Central memory CD8-positive, alpha-beta T cell (primary cell): ENCODE measurements at places on chromosomes 12 and 14.

GRCh38 chr12:103012884-103013283, 55.4 kb downstream of the ASCL1 start:
- no peak for DNase-seq

GRCh38 chr12:69639400-69640016, 28.8 kb upstream of the LRRC10 start:
- DNase-seq: peak; percentile 34

DNA sequence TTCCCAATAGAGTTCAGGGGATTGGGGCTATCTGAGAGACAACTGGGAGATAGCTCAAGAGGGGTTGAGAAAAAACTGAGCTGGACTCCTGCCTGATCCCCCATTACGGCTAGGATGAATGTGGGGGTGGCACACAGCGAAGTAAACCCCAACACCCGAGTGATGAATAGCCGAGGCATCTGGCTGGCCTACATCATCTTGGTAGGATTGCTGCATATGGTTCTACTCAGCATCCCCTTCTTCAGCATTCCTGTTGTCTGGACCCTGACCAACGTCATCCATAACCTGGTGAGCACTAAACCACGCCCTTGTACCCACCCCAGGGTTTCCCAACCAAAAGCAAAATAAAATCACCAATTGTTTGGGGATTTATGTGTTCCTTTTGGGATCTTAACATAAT, 1.0 kb downstream of the ORMDL2 start:
- no peak for DNase-seq

DNA sequence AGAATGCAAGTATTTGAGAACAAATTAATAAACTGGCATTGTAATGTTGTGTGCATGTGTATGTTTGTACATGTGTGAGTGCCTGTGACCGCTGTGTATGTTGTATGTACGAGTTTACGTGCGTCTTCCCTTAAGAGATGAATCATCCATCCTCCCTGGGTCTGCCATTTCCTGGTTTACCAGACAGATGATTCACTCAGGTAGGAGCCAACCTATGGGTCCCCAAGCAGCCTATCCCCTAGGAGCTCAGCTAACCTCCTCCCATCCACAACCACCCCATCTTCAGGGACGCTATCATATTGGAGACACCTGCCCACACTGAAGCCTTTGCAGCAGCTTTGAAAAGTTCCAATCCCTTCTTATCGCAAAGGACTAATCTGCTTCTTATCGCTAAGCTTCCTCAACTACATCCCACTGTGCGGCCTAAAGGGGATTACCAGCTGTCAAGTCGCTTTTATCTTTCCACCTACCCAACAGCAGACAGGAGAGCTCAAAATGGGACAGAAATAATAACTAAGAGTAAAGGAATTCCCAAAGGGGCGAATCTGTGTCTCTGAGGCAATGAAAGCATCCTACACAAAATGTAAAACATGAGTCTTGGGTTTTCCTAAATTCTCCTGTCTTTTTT, 81.5 kb upstream of the TMCC3 start:
- no peak for DNase-seq

GRCh38 chr12:122830517-122831214, 4.6 kb upstream of the HIP1R start:
- DNase-seq: no peak

- DNase-seq: no peak
Measured at GRCh38 chr14:96363751-96364336, 518 bp downstream of the GSKIP start.
